H1 (cell line): ENCODE measurements at places on chromosomes 6 and 20.

- DNase-seq, result peak; percentile 83
Measured at GRCh38 chr6:142822842-142823241, 122.1 kb downstream of the HIVEP2 start.

DNA sequence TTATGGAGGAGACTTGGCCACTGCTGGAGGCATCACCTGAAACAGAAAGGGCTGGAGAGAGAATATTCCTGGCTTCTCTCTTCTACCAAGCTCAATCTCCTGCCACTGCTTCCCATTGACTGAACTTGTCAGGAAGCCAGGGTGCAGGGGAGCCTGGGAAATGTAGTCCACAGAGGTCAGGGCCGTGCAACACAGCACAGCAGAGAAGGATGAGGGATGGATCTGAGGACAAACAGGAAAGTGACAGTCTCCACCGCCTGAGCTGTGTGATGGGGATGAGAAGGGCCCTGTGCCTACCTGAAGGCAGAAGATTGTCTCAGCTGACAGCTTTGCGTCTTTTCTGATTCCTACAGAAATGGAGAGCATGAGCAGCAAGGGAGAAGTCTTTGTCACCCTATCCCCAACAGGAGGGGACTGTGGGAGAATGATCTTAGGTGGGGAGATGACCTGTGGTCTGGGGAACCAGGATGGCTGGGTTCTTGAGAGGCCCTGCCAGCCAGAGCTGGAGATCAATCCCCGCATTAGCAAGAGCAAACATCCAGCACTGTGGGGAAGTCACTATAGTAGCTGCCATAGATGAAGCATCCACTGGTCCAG is 114.2 kb downstream of the SNX5 start:
- no peak for DNase-seq

GRCh38 chr6:41734666-41735426 is 562 bp downstream of the TFEB start:
- peak; percentile 75 for DNase-seq

DNA sequence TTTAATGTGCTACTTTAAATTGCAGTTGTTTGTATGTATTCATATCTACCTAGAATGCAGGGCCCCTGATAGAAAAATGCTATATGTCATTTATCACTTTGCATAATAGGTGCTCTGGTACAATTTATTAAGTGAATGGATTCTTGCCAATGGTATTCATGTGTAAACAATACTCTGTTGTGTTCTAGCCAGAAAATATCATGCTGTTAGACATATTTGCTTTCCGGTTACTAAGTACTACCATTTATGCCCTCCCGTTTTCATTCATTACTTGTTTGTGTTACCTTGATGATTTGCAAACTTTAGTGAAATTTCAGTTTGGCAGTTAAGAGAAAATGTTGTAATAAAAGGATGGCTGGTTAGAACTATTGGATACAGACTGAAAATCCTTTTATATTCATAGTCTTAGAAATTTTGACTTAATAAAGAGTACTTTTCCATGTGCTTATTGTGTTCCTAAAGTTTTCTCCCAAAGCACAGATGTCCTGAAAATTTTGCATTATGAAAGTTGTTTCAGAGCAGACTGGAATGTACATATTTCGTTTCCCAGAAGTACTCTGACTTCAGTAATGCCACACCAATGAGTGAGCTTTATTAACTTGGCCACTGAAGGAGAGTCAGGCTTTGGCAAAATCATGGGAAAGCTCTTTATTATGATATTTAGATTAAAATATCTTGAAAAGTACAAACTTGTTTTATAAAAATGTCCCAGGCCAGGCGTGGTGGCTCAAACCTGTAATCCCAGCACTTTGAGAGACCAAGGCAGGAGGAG is 31.5 kb downstream of the RPF2 start:
- DNase-seq, result no peak

DNA sequence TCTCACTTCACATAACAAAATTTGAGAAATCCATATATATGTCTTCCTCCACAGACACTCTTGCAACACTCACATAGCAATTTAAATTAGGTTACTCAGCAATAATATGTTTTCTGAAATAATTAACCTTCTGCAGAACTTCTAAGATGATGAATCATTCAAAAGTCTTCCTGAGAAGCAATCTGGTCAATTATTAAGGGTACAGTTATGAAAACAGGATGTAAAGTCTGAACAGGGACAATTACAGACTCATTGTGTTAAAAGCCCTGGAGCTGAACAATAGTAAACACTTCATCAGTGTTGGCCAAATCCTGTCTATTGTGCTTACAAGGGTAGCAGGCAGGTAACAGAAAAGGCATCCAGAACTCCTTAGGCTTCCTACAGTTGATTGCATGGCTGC is 75.4 kb downstream of the FILIP1 start:
- no peak for DNase-seq

DNA sequence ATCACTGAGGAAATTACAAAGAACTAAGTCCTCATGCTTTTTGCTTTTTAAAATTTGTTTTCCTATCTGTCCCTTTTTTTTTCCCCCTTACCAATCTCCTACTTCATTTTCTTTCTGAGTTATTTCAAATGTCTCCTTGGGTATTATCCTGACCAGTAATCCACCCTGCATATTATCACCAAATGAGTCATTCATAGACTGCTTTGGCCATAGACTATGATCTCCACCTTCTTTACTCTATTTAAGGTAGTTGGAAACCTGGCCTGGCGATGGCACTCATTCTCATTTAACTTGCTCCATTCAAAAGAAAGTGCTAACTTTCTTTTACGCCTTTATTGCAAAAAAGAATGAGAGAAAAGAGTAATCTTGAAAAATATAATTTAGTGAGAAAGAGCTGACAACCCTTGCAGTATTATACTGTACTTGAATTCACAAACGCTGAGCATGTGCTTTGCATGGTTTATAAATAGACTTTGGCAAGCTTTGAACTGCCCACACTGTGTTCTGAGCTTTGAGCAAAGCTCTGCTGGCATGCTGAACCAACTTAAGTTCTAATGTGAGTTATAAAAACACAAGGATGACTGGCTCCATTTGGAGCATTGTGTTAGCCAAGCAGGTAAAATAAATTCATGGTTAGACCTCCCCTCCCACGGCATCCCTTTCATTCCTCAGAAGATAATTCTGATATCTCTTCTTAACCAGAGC is 198.9 kb downstream of the NKAIN2 start:
- no peak for DNase-seq

- no peak for DNase-seq
Measured at GRCh38 chr6:56638760-56639159, 3.9 kb downstream of the DST start.
